CD4-positive, alpha-beta memory T cell (primary cell): ENCODE measurements at places on chromosomes 13 and 19.
A peak's percentile ranks its signal among the peaks of the same experiment; 100 is the strongest.

- no peak for DNase-seq
These were observed 1.9 kb upstream of the ZNF552 start for GRCh38 chr19:57816652-57817051.

DNA sequence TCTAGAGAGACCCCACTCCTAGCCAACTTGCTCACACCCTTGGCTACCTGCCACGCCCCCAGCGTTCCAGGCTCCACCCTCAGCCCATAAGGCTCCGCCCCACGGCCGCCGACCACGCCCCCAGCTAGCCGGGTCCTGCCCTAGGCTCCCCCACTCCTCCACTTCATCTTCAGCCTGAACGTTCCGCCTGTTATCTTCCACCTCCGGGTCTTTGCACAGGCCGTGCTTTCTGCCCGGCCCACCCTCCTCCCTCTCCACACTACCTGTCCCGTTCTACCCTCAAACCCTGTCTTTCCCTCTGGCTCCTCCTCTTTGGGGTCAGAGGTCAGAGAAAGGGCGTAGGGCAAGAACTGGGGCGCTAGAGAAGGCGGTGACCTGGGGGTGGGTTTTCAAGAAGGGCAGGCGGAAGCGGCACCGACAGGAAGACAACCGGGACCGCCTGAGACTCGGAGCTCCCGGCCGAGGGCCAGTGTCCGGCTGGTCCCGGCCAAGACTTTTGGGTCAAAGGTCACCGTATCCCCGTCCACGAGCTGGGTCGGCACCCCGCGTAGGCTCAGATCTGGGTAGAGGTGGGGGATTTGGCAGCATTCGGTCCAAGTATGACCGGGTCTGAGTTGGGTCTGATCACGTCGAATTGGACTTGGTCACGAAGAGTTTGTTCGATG is 2.2 kb downstream of the PDE4C start:
- DNase-seq = no peak

GRCh38 chr13:32426990-32427851 is 709 bp downstream of the N4BP2L1 start:
- peak; percentile 62 for DNase-seq

DNA sequence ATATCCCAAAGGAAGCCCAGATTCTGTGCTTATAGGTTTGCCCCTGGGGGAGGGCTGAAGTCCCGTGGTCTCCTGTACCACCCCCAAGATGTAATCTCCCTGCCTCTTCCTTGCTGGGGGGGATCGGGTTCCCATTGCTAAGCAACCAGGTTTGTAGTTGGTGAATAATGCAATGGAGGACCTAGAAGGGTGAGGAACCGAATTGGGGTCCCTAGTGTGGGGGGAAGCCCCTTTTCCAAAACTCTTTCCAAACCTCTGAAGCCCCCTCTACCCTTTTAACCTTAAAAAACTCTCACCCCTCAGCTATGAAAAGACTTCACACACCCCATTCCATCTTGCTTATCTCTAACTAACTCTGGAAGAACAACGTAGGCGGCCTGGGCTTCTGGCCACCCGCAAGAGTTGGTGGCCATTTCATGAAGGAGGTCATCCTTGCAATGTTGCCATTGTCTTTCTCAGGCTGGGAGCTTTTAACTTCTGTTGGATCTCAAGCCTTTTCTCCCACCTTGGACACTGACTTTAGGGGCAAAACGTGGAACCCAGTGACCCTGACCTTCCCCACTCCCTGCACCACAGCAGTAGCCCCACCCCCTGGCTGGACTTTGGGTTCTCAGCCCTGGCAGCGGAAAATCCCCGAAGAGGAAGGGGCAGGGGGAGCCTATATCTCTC is 661 bp downstream of the PALM3 start:
- DNase-seq = no peak

DNA sequence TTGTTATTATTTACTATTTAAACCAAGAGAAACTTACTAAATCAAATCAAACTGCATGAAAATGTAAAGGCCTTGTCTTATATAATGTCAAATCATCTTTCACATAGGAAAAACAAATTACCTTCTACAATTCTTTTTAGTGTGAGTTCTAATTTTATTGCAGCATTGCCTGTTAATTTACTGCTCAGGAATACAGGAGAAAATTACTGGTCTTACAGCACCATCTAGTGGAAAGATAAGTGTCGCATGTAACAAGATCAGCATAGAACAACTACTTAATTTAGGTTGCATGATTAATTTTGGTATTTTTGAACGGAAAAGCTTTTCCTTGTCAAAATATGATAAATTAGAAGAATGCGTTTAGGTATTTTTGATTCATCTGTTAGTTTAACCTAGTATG is 502.7 kb downstream of the UQCRFS1 start:
- DNase-seq = no peak

- DNase-seq = no peak
These were observed 235.9 kb downstream of the KLF12 start for GRCh38 chr13:73898276-73898675.

- no peak for DNase-seq
These were observed 9.9 kb upstream of the FPR3 start for GRCh38 chr19:51784922-51785690.

DNA sequence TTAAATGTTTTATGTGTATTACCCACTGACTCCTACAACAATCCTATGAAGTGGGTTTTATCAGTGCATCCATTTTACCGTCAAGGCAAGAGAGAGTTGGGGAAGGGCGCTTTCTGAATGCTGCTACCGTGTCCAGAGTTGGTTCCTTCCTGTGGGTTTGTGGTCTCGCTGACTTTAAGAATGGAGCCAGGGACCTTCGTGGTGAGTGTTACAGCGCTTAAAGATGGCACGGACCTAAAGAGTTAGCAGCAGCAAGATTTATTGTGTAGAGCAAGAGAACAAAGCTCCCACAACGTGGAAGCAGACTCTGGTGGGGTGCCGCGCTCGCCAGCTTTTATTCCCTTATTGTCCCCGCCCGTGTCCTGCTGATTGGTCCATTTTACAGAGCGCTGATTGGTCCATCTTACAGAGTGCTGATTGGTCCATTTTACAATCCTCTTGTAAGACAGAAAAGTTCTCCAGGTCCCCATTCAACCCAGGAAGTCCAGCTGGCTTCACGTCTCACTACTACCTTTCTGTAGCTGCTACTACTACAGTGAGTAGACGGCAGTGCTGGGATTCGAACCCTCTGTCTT is 6.1 kb downstream of the OSCAR start:
- DNase-seq = no peak

GRCh38 chr13:20624213-20624612 is 57.3 kb downstream of the IFT88 start:
- no peak for DNase-seq
